ENCODE measurements at places on chromosomes 4 and X.

- DNase-seq: no peak
Observed at GRCh38 chr4:76420762-76421581, at the start of gene CCDC158. Gene CCDC158, minus strand, starts transcription at chr4:76421141. Its CDS starts 17,934 bp downstream, at chr4:76403207.

GRCh38 chr4:138665851-138666250, 349.7 kb upstream of the NOCT start:
- no peak for DNase-seq

GRCh38 chr4:60314416-60314815, 885.7 kb upstream of the ADGRL3 start:
- DNase-seq: no peak

DNA sequence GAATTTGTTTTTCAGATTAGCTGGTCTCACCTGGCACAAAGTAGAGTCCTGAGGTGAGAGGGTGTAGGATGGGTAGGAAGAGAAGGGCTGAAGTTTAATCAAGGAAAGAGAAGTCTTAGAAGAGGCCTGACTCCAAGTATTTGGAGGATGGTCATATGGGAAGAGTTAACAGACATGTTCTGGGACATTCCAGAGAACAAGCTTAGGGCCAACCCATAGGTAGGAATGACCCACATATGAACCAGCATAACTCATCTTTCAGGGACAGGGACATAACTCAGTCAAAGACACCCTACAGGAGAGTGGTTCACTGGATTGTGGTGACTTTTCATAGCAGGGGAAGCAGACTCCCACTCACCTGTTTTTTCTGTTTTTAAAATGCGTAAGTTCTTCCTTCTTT, 27.9 kb upstream of the ANXA5 start:
- DNase-seq: no peak

DNA sequence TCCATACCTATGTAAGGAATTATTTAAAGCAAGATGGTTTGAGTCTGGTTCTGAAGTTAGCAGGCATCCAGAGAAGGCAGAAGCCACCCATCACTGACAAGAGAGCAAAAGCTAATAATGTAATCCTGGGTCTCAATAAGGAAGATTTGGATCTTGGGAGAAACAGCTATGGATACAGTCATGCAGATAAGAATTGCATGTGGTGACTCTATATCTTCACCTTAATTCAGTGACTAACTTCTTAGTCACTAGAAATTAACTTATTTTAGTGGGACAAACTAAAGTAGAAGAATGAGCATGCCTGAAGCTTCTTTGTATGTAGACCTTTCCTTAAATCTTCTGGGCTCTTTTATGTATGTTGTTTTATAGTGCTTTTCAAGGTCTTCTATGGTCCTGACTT, 66.6 kb downstream of the ATP10D start:
- no peak for DNase-seq

DNA sequence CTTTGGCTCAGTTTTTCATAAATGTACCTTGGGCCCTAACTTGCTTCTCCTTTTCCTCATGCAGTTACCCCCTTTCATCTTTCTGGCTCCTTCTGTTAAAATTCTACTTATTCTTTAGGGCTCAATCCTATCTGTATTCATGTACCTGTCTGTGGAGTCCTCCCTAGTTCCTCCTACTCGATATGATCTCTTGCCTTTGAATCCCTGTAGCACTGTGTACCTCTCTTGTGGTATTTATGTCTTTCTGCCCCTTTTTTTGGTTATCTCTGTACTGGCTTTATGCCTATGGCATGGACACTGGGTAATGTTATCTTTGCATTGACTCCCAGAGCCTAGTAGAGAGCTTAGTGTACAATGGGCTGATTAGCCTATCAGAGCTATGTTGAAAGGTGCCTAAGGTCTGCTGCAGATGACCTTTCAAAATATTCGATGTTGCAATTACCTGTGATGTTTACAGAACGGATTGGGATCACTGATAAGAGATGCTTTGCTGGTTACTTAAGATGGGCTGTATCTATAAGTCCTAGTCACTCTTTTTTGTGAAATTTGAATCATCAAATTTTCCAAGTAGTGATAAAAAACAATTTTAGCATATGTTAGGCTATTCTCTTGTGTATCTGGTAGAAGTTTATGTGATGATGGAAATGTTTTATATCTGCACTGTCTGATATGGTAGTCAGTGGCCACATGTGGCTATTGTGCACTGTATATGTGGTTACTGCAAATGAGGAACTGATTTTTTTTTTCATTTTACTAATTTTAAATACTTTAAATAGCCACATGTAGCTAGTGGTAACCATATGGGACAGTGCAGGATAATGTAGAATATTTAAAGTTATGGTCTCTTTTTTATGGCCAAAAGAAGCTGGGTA, 33.5 kb downstream of the TMEM164 start:
- DNase-seq: no peak

DNA sequence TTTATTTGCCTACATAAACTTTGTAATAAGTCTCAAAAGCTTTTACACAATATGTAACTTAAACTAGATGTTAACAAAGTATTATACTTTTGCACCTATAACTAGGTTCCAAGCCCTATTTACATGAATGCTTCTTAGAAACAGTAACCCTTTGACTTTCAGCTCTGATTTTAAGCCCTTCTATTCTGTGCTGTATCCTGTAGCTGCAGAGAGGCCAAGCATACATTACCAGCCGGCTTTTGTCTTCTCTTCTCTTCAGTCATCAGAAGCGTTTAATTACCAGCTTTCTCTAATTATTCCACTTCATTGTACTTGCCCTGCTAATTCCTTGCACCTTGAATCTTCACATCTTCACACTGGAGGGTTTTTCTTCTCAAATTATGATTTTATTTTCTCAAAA, 403.1 kb downstream of the PDGFC start:
- DNase-seq: no peak

- no peak for DNase-seq
Observed at GRCh38 chr4:106583567-106583966, 215.0 kb upstream of the GIMD1 start.

GRCh38 chrX:13688958-13689740, at the start of gene RAB9A:
Gene RAB9A, plus strand, starts transcription at chrX:13689128. Its CDS starts 19,619 bp downstream, at chrX:13708747.
- DNase-seq: no peak

- no peak for DNase-seq
Observed at GRCh38 chr4:73904491-73904890, 35.3 kb downstream of the CXCL1 start.

Measured in Panc1 (cell line).